ENCODE measurements at places on chromosomes 7 and 10.

- DNase-seq, result no peak
These were observed 15.5 kb upstream of the STEAP4 start for GRCh38 chr7:88322151-88322550.

- no peak for DNase-seq
These were observed 28.1 kb upstream of the SLC29A3 start for GRCh38 chr10:71290806-71291527.

DNA sequence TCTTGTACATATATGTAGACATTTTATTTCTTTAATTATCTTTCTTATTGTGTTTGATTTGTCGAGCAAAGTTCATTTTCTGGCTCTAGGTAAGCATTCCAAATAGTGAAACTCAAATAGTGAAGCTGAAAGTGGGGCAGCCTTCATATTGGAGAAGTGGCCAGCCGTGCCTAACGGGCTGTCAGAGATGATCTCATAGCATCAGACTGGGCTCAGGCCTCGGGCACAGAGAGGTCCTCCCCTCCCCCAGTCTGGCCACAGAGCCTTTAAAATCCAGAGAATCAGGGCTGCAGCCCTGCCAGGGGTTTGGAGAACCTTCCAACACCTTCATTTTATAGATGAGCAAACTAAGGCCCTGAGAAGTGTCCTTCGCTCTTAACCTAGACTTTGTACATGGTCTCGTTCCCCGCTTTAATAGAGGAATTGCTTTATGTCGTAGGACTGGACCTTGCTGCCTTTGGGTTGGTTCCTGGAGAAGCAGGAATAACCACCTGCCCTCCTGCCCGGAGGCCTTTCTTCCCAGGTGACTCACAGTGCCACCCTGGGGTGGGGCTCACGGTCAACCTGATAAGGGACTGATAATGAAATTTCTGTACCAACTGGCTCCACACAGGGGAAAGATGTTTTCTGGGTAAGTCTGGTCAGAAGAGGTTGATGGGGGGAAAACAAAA lies 7.3 kb downstream of the TSPAN15 start:
- no peak for DNase-seq

DNA sequence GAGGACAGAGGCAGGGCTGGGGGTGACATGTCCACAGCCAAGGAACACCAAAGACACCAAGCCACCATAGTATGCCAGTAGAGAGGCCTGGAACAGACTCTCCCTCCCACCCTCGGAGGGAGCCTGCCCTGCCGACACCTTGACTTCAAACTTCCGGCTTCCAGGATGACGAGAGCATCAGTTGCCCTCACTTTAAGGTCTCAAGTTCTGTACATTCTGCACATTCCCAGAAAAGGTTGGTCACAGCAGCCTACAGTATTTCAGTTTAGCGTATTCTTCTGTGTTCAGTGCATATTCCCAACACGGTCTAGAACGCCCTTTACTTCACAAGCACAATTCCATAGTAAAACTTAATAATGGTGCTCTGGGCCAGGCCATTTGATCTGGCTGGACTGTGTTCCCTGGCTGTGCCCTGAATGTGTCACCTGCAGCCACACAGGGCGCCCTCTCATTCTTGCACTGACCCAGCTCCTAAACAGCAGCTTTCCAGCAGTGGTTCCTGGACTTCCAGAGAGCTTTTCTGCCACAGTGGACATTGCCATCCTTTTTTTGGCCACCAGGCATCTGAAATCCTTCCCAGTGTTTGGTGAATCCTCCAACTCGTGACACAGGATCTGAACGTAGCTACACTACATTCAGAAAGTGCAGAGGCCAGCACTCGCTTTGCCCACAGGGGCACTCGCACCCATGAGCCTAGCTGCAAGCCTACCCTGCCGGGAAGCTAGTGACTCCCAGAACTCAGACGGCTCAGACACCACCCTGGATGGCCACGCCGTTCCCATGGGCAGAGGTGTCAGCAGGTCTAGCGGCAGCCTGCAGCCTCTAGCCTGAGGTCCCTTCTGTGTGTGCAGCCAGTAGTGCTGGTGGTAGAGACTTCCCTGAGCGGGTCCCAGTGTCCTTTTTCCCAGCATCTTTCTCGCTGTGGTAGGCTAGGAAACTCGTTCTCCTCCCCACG lies 36.4 kb upstream of the INSIG1 start:
- no peak for DNase-seq

DNA sequence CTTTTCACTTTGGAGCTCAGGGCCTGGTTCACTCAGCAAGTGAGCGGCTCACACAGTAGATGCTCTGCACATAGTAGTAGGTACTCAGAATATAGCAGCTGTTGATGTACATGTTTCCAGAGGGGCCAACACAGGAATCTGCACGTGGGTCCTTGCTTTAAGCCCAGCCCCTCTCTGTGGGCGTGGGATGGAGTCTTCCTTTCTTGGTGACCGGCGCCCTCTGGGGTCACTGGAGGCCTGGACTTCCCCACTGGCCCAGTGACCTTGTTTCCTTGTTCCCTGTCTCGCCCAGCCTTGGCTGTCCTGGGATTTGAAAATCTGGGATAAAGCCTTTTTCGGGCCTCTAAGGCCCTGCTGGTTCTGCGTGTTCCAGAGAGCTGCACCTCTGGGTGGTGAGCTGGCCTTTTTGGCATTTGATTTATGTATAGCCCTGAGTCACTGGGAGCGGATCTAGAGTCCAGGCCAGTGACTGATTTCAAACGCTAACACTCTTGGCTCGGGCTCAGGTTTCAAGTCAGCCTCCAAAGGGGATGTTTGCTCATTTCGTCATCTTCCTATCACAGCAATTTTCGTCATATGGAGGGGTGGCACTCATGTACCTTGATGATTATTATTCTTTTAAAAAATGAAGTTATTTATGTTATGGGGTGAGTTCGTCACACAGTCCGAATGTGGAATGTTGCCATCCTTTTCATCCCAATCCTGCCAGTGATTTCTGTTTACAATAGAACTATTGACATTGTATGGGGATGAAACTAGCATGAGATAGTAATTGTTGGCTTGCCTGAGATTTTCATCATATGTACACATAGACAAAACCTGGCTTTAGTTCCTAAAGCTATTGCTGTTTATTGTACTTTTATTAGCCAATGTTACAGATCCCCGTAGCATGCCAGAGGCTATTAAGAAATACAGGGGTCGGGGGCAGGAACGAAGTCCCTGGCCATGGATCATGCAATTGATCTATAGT lies 65.5 kb downstream of the CUX1 start:
- no peak for DNase-seq
